Smooth muscle cell of the brain vasculature (primary cell): ENCODE measurements at places on chromosomes 12 and 14.

- no peak for DNase-seq
Observed at GRCh38 chr12:26192142-26192541, 3.2 kb upstream of the SSPN start.

GRCh38 chr12:51442324-51442723 is 17.7 kb downstream of the SLC4A8 start:
- no peak for DNase-seq

- no peak for DNase-seq
Observed at GRCh38 chr14:104578321-104578720, 1.2 kb upstream of the C14orf180 start.

DNA sequence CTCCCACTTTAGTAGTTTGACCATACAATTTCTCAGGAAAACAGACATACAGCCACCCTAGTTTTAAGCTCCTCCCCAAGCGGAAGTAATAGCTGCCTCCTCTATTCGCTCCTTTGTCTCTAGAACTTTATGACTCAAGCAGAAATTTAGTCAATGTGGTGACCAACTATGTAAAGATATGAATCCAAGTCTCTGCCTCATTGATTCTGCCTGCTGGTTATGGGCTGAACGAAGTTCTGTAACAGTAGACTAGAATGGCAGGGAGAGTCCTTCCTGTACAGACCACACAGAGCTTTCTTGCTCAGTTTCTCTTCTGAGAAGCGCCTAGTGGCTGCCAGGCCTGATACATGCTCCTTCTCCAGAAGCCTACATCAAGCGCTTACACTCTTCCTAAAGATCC is 19.1 kb downstream of the KICS2 start:
- no peak for DNase-seq

- DNase-seq, result no peak
Observed at GRCh38 chr14:72613231-72613974, 280.5 kb downstream of the DPF3 start.

GRCh38 chr12:53338017-53338416 is 1.9 kb upstream of the SP7 start:
- no peak for DNase-seq

- DNase-seq, result no peak
Observed at GRCh38 chr12:85949253-85949652, 75.2 kb downstream of the NTS start.

GRCh38 chr12:108348842-108349241 is 9.7 kb upstream of the CMKLR1 start:
- DNase-seq, result no peak

DNA sequence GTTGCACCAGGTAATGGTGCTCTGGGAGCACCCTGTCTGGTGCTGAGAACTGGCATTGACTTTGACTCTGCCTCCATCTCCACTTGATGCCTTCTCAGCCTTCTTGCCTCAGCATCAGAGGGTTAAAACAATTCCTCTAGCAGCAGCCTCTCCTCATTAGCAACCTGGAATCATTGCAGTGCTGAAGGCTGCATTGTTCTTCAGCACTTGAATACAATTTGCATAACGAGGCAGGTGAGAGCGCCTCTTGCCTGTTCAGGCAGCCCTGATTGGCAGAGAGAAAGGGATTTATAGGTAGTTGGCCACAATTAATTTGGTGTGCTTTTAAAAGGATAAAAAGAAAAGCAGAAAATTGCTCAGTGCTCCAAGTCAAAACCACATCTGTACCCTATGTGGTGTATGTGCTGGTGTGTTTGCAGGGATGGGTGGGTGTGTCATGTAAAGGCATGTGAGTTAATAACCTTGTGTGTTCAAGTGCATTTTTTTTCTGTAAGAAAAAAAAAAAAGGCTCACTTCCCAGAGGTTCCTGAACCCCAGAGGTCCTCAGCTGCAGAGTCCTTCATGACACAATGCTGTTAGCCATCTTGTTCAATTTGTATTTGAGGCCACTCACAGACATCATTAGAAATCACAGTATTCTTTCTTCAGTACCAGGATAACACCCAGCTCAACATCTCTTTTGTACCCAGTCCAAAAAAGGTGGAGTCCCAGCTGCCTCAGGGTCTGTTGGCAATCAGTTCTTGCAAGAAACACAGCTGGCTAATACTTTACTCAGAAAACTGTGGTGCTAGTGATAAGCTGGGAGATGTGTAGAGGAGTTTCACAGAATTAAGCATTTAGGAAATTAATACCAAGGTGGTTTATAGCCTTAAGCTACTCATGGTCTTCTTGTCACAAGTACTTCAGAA is 385.6 kb downstream of the GRIN2B start:
- DNase-seq, result no peak

DNA sequence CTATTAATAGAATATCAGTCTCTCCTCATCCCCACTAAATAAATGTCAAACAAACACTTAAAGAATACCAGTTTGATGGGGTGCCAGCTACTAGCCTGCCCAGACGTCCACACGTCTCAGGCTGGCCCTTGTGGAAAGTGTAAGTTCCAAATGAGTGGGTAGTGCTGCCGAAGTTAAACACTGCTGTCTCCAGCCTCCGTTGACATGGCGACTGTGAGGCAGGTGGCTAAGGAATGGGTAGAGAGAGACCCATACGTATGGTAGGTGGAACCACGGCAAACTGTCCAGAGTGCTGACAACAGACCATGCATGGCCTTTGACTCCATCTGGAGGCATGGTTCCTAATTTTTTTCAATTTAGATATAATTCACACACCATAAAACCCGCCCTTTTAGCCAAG is 37.9 kb downstream of the PITPNM2 start:
- no peak for DNase-seq

DNA sequence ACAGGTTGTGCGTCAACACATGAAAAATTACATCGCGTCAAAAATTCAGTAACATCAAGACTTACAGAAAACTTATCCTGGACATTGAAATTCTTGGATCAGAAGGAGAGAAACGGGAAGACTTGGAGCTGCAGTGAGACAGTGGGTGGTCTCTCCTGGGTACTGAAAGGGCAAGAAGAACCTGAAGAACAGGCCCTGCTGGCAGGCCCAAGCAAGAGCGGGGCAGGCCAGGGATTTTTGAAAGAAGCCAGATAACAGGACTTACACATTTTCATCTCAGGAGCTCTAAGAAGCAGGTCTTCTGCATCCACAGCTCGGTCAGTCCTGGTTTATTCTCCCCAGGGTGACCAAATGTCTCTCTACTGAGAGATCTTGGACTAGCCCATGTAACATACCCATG is 466.5 kb upstream of the SOX5 start:
- no peak for DNase-seq

DNA sequence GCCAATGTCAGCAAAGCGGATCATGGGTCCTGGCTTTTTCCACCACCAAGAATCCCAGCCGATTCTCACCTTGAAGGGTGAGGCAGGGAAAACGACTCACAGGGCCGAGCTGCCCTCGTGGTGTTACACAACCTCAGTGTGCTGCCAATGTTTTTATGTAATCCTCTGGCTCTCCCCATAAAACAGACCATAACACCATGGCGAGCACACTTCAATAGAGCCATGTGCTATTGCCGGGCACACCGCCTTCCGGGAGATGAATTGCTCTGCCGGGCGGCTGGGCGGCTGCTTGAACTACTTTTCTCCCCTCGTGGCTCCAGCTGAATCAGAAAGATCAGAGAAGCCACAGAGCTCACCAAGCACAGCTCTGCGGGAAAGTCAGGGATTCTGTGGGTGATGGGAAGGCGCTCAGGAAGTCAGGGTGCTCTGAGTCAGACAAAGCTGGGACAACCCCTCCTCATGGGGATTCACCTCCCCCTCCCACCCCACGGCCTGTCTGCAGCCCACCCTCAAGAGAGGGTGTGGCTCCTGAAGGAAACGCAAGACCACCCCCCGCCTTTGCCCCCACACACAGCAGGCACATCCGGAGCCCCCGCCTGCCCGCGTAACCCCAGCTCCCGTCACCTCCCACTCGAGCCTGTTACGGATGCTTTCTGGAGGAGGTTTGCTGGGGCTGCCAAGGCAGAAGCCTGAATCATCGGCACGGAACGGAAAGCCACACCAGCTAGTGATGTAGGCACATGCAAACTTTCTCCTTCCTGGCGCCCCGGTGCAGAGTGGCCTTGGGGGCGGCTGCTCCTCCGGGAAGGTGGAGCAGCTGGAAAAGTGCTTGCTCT is 1.8 kb downstream of the GALNT9 start:
- DNase-seq, result peak; percentile 23

- DNase-seq, result no peak
Observed at GRCh38 chr14:106844608-106845285, 1318.4 kb downstream of the TMEM121 start.

GRCh38 chr14:34502001-34502400 is 37.5 kb downstream of the EAPP start:
- DNase-seq, result no peak

DNA sequence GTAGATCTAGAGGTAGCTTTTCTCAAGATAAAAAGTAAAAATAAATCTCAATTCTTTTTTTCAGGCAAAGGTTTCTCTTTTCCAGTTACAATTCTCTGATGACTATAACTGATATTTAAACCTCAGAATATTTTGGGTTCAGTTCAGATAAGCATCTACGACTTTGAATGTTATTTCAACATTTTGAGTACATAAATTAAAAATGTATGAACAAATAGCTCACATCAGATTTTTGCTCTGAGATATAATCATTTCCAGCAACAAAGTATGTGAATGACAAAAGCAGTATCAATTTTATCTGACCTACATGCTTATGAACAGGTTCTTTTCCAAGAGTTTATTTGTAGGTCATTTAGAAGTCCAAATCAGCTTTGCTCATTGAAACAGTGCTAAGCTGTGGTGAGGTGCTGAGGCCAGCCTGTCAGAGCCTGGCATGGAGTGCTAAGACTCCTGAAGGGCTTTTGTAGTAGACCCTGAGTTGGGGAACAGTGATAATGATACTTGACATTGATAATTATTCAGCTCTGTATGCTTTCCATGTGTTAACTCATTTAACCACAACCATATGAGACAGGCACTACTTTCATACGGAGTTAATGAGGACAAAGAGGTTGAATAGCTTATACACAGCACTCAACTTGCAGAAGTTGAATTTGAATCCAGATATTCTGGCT is 205.0 kb upstream of the DCN start:
- no peak for DNase-seq

DNA sequence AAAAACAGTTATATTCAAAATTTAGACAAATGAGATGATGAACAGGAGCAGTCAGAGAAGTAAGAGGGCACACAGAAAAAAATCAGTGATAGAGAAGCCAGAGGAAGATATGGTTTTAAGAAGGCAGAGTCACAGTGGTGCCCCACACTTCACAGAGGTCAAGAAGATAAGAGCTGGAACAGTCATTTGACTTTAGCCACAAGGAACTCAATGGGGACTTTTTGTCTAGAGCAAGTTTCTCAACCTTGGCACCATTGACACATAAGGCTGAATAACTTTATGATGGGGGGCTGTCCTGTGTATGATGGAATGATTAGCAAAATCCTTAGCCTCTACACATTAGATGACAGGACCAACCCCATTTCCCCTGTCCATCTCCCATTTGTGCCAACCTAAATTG is 172.8 kb upstream of the PLEKHG7 start:
- no peak for DNase-seq

- DNase-seq, result no peak
Observed at GRCh38 chr14:33758547-33758946, 192.3 kb downstream of the EGLN3 start.

DNA sequence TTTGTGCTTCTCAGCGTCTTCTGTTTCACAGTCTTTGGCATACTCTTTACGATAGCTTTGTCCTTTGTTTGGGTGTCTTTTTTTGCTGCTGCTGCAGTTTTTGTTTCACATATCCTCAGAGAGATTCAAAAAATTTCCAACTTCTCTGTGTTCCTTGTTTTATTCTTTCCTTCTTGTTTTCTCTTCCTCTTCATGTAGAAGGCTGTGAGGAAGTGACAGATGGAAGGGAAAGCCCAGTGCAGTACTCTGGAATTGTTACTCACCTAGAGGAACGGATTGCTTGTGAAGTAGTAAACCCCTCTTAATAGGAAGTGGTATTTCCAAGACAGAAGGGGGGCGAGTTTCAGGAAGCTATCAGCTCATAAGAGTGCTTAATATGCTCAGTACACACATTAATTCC is 1.7 kb downstream of the CREBL2 start:
- no peak for DNase-seq

DNA sequence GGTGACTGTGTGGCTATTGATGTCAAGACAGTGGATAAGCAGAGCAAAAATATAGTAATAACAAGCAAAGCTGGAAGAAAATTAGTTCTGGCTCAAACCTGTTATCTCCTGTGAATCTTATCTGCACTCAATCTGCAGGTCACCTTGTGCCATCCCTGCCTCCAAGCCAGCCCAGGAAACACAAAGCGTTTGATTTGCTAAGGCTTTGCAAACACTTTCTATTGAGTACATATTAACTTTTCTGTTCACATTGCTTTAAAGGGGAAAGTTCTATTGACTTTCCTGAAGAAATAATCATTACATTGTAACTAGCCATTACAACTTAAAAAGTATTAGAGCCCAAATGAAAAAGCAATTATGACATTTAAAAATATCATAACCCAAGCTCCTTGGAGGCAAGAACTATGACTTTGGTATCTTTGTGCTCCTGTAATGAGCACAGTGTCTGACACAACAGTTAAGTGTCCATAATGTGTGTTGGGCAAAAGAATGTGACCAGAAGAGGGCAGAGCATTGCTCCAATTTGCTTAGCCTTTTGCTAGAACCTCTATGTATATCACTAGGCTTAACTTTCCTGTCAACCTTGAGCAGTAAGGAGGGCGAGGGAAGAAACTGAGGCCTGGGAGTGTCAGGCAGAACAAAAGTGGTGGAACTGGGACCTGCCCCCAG is 24.7 kb downstream of the SERPINA3 start:
- no peak for DNase-seq

- DNase-seq, result no peak
Observed at GRCh38 chr12:66514581-66514980, 164.3 kb downstream of the GRIP1 start.

- DNase-seq, result no peak
Observed at GRCh38 chr12:110564471-110564991, 18.6 kb downstream of the PPTC7 start.

- no peak for DNase-seq
Observed at GRCh38 chr14:75492832-75493591, 29.3 kb upstream of the BATF start.

GRCh38 chr14:74988131-74988530 is 14.6 kb upstream of the EIF2B2 start:
- no peak for DNase-seq

DNA sequence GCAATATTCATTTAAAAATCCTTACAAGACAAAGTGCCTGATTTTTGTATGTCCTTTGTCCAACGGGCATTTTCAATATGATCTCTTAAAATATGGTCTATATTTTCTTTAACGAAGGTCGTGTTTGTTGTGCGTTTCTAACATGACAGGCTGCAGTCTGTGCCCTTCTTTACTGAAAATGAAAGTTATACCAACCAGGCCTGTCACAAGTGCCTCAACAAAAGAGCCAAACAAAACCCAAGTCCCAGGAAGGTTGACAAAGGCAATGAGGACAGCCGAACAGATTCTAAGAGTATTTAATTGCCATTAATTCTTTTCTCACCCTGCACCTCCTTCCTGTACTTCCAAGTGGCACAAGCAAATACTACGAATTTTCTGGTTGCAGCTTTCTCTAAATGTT is 13.9 kb downstream of the PAX9 start:
- no peak for DNase-seq
